ENCODE measurements at places on chromosomes 1 and 21.

DNA sequence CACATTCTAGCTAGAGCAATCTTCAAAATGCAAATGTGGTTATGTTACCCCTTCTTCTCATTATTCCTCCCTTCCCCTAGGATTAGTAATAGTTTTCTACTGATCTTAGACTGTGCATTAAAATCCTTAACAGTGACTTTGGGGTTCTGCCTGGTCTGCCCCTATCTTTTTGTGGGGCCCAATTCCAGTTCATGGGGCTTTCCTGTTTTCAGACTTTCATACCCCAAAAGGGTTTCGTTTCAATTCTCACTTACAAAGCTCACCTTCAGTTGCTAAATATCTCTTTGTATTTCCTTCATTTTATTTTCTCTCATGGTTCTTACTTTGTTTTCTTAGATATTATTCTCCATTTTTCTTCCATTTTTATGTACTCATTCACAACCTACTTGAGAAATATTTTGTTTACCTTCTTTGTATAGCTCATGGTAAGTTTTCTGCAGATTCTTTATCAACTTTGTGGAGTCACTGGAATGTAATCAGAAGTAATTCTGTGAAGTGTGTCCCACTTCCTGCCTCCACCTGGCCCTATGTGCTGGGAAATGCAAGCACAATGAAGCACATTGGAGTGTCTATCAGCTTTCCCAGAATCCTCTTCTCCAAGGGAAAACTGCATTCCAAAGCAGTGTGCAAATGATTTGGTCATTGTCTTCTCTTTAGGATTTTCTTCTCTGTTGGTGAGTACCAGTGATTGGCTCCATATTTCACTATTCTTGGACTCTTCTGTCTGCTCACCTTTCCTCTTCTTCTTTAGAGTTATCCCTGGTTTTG is 350.2 kb downstream of the ZNF326 start:
- DNase-seq: no peak

DNA sequence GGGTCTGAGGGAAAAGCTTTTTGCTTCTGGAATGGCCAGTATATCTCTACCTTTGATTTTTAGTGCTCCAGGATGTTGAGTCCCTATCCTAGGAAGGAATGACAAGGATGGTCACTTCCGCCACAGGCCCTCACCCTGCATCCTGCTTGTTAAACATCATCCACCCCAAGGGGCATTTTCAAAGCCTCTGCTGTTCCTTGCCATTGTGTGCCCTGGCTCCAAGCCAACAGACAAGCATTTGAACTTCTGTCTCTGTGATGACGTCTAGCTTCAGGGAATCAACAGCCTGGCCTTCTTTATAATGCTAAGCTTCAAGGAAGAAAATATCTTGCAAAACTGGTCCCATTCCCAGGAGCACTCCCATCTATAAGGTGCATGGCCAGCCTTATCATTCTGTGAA is 12.3 kb upstream of the JAM2 start:
- DNase-seq: no peak

DNA sequence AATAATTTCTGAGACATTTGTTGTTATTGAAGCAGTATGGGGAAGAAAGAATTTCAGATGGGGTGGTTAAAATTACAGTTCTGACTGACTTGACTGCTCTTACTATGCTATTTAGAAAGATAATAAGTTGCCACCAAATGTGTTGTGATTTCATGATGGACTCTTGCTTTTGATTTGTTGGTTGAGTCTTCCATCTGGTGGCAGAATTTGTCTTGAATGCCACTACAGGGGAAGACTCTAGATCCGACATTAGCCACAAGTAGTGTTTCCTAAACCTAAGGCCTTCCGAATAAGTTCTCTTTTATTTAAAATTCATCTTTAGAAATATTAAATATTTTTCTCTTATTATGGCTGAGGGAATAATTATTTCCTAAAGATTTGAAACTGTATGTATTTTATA is 190.9 kb upstream of the ADGRL4 start:
- no peak for DNase-seq

DNA sequence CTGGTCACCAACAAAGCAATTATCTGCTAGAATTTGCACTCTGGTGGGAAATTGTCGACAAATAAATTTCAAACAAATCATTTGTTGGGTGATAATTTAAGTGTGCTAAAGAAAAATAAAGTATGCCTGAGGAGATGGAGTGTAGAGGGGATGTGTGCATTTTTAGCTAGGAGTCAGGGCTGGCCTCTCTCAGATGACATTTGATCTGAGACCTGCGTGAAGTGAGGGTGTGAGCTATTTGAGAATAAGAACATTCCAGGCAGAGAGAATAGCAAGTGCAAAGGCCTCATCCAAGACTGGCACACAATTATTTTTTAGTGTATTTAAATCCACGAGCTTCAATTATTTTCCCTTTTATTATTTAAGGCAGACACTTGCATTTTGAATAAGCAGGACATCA is 19.7 kb upstream of the S1PR1 start:
- DNase-seq: no peak

DNA sequence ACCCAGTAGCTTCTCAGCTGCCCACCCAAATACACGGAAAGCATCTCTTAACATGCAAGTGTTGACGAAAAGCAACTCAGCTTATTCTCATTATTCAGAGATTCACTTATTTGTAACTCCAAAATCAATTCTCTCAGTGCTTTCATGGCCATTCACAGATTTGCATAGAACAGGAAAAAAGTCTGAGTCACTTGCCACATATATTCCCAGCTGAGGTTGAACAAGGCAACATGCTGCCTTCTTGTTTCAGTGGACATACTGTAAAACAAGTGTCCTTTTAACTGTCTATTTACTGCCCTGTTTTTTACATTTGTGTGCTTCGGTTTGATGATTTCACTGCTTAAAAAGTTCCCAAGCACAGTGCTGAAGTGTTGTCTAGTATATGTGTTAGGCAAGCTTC is 273.0 kb downstream of the LTN1 start:
- no peak for DNase-seq

DNA sequence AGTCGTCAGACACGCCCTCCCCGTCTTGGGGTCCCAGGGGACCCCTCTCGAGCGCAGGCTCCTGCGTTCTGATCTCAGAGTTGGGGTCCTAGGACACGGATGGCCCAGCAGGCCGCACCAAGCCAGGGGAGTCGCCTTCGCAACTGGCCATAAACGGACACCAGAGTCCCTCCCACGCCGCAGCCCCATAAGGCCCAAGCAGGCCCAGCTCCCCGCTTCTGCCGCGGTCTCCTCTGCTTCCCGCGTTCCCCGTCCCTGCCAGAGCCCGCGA is 633 bp downstream of the DMRTA2 start:
- no peak for DNase-seq

DNA sequence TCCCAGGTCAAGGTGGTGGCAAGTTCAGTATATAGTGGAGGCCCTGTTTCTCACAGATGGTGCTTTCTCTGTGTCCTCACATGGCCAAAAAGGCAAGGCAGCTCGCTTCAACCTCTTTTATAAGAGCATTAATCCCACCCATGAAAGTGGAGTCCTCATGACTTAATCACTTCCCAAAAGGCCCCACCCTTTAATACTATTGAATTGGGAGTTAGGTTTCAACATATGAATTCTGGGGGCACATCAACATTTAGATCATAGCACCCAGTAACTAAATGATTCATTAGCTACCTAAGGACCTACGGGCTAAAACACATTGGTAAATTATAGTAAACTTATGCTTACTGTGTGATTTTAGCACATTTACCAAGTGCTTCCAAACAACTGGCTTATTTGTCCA is 317.9 kb downstream of the LTN1 start:
- no peak for DNase-seq

GRCh38 chr1:67855961-67856360 is 22.7 kb upstream of the GNG12 start:
- no peak for DNase-seq

DNA sequence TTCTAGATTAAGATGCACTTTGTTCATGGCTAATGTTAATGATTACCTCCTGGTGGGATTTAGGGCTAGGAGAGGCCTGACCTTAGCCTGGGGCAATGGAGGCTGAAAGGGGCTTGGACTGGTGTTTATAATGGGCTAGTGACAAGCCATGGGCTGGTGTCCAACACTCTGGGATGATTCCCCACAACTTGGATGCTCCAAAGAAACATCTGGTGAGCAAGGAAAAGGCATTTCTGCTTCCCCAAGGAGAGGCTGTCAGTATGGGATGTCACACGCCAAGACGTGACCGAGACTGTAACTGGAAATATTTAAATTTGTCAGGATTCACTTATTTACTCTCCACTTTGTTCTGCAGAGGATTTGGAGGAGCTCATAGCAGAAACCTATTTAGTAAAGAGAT is 45.2 kb downstream of the PTPRU start:
- no peak for DNase-seq

- DNase-seq: no peak
Measured at GRCh38 chr1:117370071-117370470, 2.8 kb downstream of the MAN1A2 start.

DNA sequence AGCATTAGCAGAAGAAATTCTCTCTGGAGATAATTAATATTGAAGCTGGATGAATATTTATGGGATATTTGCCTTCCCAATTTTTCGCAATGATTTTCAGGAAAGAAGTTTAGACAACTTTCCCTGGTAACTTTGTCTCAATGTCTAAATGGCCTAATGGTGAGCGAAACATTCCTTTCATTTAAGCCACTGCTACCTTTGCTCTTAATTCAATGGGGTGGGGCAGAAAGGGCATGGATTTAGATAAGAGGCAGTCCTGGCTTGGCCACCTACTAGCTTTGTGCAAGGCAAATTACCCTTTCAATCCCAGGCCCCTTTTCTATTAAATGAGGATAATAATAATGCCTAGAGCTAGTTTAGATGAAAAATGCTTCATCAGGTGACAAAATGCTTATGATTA is 27.1 kb upstream of the LYST start:
- DNase-seq: no peak

DNA sequence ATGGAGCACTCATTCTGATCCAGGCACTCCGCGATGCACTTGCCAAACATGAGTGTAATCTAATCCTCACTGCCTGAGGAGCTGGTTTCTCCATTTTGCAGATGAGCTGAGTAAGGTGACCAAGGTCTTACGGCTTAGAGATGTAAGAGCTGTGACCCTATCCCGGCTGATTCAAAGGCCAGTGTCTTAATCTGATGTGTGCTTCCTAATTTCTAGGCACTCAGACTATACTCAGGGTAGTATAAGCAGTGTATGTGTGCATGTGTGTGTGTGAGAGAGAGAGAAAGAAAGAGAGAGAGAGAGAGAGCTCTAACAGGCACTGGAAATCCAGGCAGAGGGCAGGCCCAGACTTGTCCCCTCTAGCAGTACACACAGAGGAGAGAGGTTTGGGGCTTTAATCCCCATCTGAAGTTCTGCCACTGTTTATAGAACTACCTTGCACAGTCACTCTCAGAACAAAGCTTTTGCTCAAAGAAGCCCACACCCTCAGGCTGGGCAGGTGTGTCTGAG is 188.2 kb downstream of the ZBTB18 start:
- no peak for DNase-seq

DNA sequence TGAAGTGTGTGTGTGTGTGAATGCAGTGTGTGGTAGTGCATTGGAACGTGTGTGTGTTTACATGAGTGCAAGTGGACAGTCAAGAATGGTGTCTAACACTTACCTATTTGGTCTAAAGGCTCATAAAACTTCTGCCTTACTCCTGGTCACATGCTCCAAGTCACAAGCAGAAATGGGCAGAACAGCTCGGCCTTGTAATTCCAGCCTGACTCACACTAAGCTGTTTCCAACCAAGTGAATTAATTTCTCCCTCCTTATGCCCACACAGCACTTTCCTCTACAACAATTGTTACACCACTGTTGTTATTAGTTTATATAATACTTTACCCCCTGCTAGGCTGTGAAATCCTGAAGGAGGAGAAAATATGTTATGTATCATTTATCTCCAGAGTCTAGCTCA is 43.8 kb downstream of the DDR2 start:
- DNase-seq: no peak

- DNase-seq: no peak
Measured at GRCh38 chr1:60134716-60135115, 61.1 kb upstream of the C1orf87 start.

DNA sequence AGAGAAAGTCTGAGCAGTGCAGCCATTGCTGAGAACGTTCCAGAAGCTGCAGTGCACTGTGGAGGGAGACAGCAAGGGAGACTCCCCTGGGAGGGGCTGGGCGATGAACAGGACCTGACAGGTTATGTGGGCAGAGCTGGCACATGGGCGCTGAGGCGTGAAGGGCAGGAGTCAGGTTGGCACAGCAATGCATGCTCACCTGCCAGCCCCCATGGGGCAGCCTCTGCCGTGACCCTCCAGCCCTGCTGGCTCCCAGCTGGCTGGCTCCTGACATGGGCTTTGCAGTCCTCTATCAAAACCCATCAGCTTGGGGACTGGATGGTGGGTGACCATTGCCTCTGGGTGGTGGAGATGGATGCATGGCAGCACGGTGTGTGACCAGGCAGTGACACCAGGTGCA is 300.3 kb downstream of the CAMTA1 start:
- no peak for DNase-seq

GRCh38 chr1:213094446-213094845 is 43.4 kb downstream of the RPS6KC1 start:
- DNase-seq: no peak

- no peak for DNase-seq
Measured at GRCh38 chr1:117857418-117857817, 72.0 kb downstream of the GDAP2 start.

- DNase-seq: no peak
Measured at GRCh38 chr1:2935751-2936390, 85.4 kb upstream of the ACTRT2 start.

DNA sequence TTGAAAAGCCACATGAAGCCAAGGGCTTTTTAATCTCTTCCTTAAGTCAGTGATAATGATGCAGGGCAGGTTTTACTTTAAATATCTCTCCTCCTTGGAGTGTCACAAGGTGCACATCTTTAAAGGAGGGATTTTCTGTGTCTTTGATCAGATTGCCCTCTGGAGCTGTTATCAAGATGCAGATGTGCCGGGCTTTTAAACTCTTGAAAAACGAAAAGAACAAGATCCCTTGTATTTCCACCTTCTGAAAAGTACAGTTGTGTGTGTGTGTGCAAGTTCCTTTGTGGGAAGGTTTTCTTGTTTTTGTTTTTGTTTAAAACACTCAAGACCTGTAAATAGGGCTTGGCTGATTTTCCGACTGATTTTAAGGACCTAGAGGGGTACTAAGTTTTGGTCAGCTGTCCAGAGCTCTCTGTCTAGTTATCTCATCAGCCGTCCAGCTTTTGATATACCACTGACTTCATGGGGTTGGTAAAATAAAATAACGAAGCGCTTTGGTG is 1.6 kb downstream of the MARK1 start:
- no peak for DNase-seq
